ENCODE measurements at places on chromosomes 7 and 10. TPM values are rescaled to one million over a fixed set of nuclear protein-coding genes. Genes with fewer than 3 reads are reported as not detected.

The UBE2H gene
- total RNA-seq, result 77.8 TPM

The GPER1 gene
- total RNA-seq, result 7.6 TPM

DNA sequence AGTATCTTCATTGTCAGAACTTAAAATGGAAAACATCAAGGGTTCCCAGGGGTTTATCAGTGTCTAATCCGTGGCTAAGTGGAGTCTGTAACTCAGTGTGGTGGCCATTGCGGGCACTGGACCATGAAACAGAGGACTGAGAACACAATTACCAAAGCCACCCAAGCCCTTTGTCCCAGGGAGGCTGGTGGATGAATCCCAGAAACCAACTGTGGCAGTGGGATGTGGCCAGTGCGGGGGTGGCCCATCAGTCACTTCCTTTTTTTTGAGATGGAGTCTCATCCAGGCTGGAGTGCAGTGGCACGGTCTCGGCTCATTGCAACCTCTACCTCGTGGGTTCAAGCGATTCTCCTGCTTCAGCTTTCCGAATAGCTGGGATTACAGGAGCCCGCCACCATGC, 61.8 kb downstream of the TACC2 start:
- no peak for DNase-seq

DNA sequence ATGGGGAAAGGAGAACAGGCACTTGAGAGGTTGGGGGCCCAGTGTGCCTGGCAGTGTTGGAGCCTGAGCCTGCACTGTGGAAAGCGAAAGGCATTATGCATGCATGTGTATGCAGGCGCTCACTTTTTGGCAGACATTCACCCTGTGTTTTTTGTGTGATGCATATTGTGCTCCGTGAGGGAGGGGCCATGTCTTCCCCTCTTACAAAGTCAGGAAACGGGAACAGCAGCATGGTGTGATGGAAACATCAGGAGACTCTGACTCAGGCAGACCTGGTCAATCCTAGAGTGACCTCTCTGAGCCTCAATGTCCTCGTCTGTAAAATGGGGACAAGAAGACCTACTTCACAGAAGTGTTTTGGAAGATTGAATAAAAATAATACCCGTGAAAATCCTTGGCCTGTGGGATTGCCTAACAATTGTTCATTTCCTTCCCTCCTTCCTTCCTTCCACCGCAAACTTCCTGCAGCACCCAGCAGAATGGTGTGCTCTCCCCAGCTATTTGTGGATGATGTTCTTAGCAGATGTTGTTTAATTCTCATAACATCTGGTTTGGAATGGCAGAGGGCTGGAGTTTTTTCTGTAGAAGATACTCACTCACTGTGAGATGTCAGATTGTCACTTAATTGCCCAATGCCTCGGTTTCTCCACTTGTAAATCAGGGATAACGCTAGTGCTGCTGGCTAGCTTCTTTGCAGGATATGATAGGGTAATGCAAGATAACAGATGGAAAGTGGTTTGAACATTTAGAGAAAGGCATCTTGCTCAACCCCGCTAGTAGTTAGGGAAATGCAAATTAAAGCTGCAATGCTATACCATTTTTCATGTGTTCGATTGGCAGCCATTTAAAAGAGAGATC, 39.8 kb downstream of the CDH23 start:
- no peak for DNase-seq

DNA sequence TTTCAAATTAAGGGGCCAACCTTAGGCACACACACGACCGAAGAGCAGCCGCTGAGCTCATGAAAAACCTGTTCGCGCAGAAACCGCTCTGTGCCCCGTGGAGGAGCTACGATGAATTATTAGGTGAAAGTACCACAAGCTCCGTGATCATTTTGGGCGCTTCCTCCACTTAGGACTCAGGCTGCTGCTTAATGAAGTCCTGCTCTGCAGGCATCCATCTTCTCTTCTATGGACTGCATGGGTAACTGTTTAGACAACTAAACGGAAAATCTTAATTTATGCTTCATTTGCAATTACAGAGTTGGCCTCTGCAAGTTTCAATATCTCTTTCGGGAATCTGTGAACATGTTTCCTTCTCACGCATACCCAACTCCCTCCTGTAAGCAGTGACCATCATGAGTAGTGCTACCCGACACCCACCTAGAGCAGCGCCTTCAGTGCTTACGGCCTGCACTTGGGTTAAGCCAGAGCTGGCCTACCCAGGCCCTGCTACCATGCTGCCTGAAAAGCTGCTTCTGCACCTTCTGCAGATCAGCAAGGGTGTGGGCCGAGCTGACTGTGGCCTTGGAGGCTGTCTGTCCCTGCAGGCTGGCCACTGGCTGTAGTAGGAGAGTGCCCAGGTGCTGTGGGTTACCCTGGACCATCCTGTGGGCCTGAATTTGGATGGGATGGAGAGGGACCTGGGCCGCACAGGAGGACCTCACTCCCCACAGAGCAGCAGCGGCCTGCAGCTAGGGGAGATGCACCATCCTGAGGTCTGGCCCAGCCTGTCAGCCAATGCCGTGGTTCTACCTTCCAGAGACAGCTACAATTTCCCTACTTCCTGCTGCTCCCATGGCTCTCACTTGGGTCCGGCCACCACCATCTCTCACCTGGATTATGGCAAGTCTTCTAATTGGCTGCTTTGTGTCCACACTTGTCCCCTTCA, 36.0 kb downstream of the GNA12 start:
- no peak for DNase-seq

GRCh38 chr10:132606031-132606491, 68.5 kb downstream of the INPP5A start:
- DNase-seq, result no peak

DNA sequence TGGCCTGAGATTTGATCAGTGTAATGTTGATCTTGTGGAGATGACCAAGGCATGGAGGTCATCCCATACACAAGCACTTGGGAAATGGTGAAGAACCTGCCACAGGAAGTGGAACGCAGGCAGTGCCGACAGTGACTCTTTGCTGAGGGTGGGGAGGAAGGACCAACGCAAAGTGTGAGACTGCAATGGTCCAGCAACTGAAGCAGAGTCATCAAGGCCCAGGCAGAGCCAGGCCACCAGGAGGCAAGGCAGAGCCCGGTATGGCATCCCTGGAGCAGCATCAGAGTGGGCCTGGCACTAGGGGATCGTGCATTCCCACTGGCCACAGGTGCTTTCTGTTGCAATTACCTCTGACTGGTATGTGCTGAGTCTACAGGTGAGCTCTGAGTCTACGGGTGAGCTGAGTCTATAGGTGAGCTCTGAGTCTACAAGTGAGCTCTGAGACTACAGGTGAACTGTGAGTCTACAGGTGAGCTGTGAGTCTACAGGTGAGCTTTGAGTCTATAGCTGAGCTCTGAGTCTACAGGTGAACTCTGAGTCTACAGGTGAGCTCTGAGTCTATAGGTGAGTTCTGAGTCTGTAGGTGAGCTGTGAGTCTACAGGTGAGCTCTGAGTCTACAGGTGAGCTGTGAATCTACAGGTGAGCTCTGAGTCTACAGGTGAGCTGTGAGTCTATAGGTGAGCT, 132.9 kb downstream of the KLF6 start:
- no peak for DNase-seq

DNA sequence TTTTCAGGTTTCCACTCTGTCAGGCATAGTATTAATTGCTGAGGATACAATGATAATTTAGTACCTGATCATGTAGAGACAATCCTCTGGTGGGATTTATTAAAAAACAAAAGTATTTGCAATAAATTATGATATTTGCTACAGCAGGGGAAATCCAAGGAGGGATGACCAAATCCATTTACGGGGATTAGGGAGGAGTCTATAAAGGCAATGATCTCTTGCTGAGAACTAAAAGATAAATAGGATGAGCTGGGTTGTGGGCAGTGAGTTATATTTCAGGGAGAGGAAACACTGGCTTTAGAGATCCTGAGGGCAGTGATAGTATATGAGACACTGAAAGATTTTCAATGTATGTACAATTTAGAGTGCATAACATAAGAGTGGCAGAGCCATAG, 305.5 kb downstream of the GPR37 start:
- DNase-seq, result no peak

- no peak for DNase-seq
Observed at GRCh38 chr10:84270708-84271107, 25.9 kb downstream of the RGR start.

DNA sequence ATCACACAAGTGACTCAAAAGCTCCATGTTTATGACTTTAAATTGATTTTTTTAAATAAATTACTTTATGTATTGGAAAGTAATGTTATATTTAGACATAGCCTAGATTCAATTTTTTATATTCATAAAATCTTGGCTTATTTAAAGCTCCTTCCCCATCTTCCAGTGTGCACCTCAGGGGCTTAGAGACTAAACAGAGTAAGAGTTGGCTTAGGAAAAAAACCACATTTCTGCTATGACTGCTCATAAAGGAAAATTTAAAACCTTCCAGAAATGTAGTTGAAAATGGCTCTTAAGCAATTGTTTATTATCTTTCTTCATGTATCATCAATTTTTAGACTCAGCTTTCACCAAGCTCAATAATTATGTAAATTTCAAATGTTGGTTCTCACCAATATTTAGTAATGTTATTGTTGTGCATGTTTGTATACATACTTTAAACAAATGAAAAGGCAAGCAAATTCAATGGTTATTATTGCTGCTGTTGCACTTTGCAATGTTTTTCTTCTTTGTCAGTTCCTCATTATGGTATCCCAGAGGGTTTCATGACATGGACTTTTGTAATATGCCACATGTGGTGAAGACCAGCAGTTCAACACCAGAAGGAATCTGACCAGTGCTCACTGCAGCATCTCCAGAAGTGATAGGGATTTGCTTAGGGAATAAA, 700.1 kb upstream of the ANKRD30A start:
- no peak for DNase-seq

GRCh38 chr10:13660551-13660920, 73.8 kb downstream of the PRPF18 start:
- DNase-seq, result no peak

The PILRA gene
- total RNA-seq, result 3.7 TPM

The SCART1 gene
- total RNA-seq, result 0.94 TPM

The CCDC172 gene
- total RNA-seq, result not detected

GRCh38 chr10:51700228-51700817, 928 bp upstream of the CSTF2T start:
- peak; percentile 48 for DNase-seq

The CALHM2 gene
- total RNA-seq, result 25.6 TPM

- no peak for DNase-seq
Observed at GRCh38 chr10:12852687-12853086, 148.8 kb downstream of the CCDC3 start.

The SPDYE6 gene
- not detected for total RNA-seq

The ACSL5 gene
- 14.4 TPM for total RNA-seq

The NYAP1 gene
- 0.59 TPM for total RNA-seq

- peak; percentile 46 for DNase-seq
Observed at GRCh38 chr7:50782375-50783208, at the start of gene GRB10. Gene GRB10 (minus strand): TSS chr7:50782896. CDS start chr7:50732322, 50,574 bp downstream.

DNA sequence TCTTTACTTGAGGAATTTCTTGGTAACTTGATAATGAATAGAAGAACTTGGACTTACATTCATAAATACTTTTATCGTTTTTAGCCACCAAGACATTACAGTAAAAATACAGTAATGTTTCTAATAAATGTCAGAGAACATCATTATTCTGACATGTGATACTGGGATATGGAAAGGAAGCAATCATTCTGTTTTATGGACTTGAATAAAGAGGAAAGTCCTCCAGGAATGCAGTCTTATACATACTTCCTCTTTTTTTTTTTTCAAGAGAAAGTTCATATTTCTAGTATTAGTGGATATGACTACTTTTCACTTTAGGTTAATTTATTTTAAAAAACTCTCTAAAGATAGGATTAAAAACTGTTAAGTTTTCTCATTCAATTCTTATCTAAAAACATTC, 220.0 kb upstream of the SEMA3C start:
- no peak for DNase-seq

DNA sequence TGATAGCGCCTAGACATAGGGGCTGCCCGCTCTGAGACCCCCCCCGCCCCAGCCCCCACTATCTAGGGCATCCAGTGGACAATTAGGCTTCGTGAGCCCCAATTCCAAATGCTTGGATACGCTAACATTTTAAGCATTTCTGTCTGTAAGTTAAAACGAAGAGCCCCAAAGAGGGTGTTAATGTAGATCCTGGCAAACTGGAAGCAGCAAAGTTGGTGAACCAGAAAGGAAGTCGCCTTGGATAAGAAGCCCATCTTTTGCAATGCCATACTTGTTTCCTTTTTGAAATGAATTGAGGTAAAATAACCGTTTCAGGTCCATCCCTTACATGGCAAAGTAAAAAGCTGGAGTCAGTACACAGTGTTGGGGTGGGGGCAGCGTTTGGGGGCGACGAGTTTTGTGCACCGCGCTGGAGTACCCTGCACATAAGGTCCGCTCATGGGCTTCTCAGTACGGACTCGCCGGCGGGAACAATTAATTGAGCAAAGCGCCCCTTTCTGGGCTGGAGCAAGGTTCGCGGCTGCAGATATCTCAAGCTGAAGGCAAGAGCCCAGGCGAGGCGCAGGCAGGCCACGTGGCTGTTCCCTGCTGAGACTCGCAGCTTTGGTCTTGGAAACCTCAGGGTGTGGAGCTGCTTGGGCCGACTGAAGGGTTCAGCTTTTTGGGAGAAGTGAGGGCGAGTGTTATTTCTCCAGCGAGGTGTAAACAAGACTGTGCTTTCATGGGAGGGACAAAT, 1.4 kb upstream of the TWIST1 start:
- DNase-seq, result no peak

GRCh38 chr10:63738410-63738809, 217.2 kb downstream of the REEP3 start:
- DNase-seq, result no peak

- no peak for DNase-seq
Observed at GRCh38 chr7:134044682-134045081, 82.5 kb upstream of the LRGUK start.

DNA sequence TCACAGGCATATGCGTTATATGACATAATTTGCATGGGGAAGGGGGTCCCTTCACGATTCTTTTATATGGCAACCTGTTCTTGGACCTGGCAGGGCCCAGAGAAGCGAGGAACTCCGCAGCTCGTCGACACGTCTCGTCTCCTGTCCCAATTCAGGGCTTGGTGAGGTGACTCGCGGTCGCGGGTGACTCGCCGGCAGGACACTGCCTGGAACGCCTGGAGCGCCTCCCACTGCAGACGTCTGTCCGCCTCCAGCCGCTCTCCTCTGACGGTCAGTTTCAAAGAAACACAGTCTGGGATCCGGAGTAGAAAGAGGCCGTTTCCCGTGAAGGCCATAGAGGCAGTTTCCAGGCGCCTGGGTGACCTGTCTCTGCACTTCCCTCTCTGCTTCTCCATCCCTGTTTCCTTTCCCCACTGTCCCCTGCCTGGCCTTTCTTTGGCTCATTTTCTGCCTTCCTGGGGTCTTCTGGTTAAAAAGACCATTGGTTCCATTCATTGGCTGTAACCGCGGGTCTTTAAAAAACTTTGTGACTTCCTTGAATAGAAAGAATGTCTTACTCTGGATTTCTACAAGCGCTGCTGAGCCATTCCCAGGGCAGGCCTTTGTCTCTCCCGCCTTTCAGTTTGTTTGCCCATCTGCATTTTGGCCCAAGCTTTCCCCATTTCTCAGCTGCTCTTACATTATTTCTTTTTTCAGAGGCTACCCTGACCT, 1.2 kb downstream of the UPP1 start:
- DNase-seq, result peak; percentile 70

The PSD gene
- total RNA-seq, result 3.4 TPM

The MAT1A gene
- 0.10 TPM for total RNA-seq

- no peak for DNase-seq
Observed at GRCh38 chr10:84946904-84947303, 618.5 kb downstream of the CCSER2 start.

All from left cardiac atrium (tissue), 4 donors.